CD4-positive, alpha-beta T cell treated with Interleukin-2 at 100 ng/mL for 4 hours (primary cell): ENCODE measurements at places on chromosomes 2 and 18.
A peak's percentile ranks its signal among the peaks of the same experiment; 100 is the strongest.

DNA sequence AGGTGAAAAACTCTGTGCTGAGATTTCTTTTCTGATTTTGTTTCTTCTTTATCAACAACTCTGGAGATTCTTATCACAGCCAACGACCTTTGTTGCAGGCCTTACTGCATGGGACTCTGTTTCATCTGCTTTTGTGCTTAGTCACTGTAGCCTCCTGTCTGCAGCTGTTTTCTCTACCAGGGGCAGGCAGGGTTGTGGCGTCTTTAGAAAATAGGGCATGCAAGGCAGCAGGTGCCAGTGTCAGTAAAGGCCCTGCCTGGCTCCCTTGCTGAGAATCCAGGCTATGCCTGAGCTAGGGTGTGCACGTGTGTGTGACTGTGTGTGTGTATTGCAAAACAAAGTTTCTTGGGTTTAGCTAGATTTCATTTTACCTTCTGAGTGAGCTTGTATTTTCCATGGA is 14.6 kb upstream of the SLC9A2 start:
- DNase-seq, result no peak

GRCh38 chr2:67879586-67880290 is 183.1 kb downstream of the C1D start:
- no peak for DNase-seq

DNA sequence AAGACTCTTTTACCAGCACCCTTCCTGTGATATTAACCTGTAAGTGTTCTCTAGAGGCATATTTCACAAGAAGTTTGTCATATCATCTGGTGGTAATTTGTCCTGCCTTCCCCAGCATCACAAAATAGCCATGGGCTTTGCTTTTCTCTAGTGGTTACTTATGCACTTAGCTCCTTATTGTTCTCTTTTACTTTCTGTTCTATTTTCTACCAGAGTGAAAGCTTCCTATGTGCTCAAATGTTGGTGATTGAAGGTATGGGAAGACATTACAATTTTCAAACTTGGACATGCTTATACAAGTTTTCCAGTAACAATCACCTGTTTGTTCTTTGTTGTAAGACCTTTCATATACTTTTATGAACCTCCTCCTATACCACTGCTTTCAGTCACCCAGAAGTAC is 87.0 kb upstream of the KCNH7 start:
- DNase-seq, result no peak

GRCh38 chr2:205586626-205587025 is 95.7 kb upstream of the NRP2 start:
- no peak for DNase-seq

GRCh38 chr18:40576507-40577115 is 1378.4 kb upstream of the PIK3C3 start:
- DNase-seq, result no peak

DNA sequence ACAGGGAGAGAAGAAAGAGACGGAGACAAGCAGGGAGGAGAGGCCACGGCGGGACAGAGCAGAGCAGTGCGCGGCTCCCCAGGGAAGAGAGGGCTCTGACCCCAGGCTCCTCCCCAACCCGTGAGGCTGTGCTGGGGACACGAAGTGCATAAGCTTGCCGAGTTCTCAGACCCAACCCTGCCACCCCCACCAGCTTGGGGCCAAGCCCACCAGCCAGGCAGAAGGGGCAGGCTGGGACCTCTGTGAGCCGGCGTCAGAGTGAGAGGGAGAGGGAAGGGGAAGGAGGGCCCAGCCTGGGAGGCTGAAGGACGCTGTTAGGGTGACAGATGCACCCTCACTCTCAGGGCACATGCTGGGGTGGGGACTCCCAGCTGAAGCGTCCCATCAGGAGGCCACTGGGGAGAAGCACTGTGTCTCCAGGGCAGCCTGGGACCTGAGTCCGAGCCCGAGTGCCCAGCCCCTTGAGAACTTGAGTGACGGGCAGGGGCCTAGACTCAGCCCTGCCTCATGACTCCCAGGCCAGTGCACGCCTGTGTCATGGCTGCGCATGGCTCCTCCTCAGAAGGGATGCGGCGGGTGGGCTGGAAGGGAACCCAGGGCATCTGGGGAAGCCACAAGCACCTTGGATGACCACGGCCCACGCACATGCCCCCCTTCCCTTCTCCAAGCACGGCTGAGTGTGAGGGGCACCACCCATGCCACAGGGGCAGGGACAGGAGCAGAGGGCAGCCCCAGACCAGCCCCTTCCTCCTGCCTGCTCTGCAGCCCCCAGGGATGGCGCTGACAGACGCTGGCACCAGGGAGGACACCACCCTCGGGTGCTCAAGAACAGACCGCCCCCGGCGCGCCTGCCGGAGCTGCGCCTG is 31.0 kb downstream of the MTERF4 start:
- DNase-seq, result no peak

DNA sequence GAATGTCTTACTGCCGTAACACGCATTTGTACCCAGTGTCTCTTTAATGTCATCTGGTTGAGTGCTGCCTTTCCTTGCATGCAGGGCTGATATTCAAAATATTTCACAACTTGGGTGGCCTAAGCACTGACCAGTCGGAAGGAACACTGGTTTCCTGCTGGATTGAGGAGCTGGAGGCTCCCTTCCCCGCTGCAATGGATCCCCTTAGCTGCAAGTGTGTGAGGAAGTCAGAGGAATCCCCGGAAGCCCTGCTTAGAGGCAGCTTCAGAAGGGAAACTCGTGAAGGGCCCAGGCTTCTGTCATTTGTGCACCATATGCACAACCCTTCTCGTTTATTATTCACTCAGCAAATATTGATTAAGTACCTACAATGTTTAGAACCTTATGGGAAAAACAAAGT is 33.2 kb upstream of the SP3 start:
- no peak for DNase-seq

- no peak for DNase-seq
Measured at GRCh38 chr2:240585101-240585500, 1.4 kb upstream of the CAPN10 start.

DNA sequence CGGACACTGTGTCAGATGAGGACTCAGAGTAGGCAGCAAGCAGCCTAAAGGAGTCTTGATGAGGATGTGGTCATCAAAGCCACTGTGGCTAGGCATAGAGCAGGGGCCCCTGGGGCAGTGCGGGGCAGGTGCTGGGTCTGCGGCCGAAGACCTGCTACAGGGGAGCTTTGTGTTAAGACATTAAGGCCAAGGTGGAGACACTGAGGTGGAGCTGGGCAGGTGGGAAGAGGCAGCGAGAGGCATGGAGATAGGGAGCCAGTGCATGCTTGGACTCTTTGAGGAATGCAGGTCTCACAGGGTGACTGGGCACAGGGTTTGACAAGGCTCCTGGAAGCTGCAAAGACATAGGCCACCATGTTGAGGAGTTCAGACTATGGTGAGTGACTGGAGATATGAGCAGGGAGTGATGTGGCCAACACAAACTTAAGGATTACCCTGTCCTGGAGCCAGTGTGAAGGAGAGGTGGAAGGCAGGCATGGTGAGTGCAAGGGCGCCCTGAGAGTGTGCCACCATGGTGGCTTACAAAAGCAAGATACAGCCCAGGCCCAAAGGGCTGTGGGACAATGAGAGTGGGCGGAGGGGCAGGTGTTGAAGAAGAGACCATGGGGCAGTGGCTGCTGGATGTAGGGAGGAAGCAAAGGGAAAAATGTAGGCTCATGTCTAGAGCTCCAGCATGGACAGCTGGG is 450.9 kb upstream of the HS6ST1 start:
- no peak for DNase-seq

DNA sequence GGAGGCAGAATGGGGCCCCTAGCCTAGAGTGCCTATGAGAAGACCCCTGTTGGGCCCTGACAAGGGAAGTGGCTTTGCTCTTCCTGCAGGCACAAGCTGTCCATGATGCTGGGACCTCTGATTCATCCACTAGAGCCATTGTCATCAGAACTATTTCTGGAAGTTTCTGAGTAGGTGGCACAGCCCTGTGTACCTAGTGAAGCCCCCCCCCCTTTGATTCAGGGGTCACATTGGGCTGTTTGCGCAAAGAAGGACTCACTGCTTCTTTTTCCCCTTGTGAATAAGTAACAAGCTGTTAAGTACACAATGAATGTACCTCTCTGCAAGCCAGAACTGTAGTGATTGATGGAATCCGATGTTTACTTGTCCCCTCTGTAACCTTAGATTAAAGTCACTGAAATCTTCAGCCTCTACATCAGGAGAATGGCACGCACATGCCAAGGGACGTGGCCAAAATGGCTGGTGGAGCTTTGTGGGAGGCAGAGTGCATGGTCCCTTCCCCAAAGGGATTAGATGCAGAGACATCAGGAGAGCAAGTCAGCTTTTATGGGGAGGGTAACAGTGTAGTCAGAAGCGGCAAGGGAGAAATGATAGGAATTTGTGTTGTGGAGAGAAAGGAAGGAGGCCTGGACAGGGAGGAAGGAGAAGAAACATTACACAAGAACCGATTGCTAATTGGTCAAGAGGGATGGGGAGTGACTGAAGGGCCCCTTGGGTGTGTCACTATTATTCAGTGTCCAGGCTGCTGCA is 267.6 kb upstream of the RAB12 start:
- no peak for DNase-seq

GRCh38 chr18:7950380-7951136 is 383.4 kb downstream of the PTPRM start:
- peak; percentile 56 for DNase-seq

DNA sequence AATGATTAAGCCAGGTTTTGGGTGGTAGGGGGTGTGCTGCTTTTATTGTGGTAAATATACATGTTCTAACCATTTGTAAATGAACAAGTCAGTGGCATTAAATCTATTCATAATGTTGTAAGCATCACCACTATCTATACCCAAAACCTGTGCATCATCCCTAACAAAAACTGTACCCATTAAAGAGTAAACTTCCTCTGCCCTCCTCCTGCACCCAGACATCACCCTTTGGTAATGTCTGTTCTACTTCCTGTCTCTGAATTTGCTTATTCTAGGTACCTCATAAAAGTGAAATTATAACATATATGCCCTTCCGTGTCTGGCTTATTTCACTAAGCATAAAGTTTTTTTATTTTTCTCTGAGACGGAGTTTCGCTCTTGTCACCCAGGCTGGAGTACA is 14.1 kb downstream of the RIF1 start:
- DNase-seq, result peak; percentile 70

DNA sequence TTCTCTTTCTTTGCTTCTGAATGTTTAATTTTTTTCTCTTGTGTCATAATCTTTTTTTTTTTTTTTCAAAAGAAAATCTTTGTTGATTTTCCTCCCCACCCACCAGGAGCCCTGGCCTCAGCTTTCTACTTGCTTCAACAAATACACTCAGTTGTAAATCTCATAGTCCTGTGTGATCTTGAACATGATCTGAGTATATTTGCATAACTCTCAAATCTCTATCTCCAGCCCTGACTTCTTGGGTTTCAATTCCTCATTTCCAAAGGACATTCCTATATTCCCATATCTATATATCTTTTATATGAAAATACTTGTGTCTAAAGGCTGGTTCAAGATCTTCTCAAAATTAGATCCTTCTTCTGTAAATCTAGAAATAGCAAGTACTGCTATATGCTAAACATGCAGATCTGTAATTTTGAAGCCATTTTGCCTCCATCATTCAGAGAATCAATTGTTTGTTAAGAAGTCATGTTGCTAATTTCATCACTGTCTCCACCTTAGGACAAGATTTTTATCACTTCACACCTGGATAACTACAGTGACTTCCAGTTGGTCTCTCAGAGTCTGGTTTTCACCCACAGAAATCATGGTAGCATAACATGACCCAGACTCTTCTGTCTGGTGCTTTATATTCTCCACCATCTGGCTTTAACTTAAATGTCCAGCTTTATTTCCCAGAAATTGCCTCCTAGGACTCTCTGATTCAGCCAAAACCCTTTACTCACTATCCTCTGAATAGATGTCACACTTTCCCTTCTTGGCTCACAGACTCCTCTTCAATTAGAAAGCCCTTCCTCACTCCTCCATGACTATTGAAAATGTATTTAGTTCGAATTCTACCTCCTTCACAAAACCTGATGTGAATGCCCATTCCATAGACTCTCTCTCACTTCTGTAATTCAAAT is 98.1 kb downstream of the ZEB2 start:
- no peak for DNase-seq

DNA sequence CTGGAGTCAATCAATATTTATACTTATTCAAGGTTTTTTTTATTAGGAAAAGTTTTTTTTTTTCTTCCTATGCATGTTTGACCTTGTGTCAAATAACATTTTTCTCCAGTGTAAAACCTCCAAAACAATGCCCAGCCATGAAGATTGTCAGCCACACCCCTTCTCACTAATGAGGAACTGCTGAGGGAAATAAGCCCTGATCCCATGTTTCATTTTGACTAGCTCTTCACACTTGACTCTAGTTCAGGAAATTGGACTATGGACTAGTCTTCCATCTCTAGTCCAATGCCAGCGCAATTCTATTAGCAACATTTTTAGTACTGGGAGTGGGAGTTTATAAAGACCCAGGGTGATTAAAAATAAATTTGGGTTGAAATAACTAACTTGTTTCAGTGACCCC is 275.6 kb upstream of the CXCR4 start:
- DNase-seq, result no peak

- DNase-seq, result no peak
Measured at GRCh38 chr18:23926571-23926970, 88.0 kb upstream of the TTC39C start.

DNA sequence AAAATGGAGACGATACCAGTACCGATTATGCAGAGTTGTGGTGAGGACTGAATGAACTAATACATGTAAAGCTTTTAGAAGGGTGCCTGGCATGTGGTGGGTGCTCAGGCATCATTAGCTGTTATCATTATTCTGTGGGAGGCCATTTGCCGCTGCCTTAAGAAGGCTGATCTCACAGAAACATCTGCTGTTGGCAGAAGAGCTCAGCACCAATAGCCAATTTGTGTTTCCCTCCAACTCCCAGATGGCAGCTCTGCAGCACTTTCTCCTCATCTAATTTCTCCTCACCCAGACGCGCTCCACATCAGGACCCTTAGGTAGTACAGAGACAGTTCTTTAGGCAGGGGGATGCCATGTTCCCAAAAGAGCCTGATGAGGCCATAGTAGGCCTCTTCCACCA is 15.8 kb upstream of the CYP1B1 start:
- DNase-seq, result no peak

DNA sequence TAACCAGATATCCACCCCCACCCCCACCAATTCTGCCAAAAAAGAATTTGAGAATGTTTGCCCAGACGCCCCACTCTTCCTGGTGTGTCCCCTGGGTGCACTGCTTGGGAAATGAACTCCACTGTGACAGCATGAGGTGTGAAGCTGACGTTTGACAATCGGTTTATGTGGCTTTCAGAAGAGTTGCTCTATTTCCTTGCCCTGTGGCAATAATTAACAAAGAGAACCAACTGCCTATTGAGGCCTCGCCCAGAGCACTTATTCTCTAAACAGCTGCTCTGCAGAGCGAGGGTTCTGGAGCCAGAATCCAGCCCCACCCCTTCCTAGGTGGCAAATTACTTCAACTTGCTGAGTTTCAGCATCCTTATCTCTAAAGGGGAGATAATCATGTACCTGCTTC is 115.8 kb upstream of the SIX3 start:
- DNase-seq, result no peak
